ENCODE measurements at places on chromosomes 16 and 17.

- no peak for DNase-seq
These were observed 14.0 kb upstream of the UBE2I start for GRCh38 chr16:1295465-1295864.

- DNase-seq, result no peak
These were observed 99.4 kb upstream of the CHMP6 start for GRCh38 chr17:80892019-80892855.

GRCh38 chr16:70444249-70445063 is 5.6 kb upstream of the ST3GAL2 start:
- DNase-seq, result no peak

- no peak for DNase-seq
These were observed 86.5 kb downstream of the MYH13 start for GRCh38 chr17:10286324-10286723.

GRCh38 chr16:53899431-53899830 is 195.5 kb downstream of the FTO start:
- no peak for DNase-seq

- no peak for DNase-seq
These were observed 51.2 kb downstream of the COPRS start for GRCh38 chr17:31807846-31808245.

GRCh38 chr17:2215616-2216364 is 87.8 kb downstream of the SMG6 start:
- DNase-seq, result no peak

DNA sequence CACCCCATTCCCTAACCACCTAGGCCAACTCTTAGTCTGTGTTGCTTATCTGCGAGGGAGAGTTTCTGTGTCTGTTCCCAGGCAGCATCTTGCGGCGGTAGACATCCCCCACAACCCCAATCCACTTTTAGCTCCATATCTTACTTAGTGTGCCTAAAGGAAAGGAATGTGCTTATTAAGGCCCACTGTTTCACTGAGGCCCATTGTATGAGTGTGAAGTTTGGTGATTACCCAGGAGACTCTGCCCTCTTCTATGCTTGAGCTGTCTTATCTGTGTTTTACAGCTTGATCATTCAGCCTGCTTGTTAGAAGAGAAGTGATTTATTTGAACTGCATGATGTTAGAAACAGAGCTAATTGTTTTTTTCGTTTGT is 10.3 kb upstream of the MLYCD start:
- DNase-seq, result no peak

GRCh38 chr16:11431915-11432465 is 86.7 kb downstream of the RMI2 start:
- DNase-seq, result no peak

DNA sequence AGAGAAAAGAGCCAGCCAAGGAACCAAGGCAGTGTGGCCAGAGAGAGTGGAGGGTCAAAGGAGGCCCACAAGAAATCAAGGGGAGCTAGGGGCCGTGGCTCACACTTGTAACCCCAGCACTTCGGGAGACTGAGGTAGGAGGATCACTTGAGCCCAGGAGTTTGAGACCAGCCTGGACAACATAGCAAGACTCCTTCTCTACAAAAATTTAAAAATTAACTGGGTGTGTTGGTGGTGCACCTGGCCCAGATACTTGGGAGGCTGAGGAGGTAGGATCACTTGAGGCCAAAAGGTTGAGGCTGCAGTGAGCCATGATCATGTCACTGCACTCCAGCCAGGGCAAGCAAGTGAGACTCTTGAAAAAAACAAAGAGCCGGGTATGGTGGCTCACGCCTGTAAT is 18.9 kb upstream of the TFAP4 start:
- no peak for DNase-seq

Measured in NCI-H187 treated with DMSO at 0.1 percent for 48 hours (cell line).